Left ventricle myocardium superior (tissue), 1 donor: ENCODE measurements at places on chromosomes 7 and 10. TPM values are rescaled to one million over a fixed set of nuclear protein-coding genes. Genes with fewer than 3 reads are reported as not detected.

DNA sequence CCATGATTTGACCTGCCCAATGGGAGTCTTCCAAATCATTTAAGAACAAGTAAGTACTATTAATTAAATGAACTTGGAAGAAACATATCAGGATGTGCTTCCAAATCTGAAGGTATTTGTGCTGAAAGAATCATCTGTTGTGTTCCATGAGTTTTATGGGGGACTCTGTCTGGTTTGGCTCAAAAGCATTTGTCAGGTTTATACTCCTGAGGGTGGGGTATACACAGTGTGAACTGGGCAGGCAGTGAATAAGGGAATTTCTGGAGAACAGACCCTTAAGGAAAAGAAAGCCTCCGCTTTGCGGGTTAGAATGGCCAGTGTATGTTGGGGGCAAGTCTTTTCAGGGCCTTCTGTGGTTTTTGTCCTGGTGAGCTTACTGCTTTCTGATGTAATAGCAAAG, 29.9 kb downstream of the TCF7L2 start:
- no peak for DNase-seq

DNA sequence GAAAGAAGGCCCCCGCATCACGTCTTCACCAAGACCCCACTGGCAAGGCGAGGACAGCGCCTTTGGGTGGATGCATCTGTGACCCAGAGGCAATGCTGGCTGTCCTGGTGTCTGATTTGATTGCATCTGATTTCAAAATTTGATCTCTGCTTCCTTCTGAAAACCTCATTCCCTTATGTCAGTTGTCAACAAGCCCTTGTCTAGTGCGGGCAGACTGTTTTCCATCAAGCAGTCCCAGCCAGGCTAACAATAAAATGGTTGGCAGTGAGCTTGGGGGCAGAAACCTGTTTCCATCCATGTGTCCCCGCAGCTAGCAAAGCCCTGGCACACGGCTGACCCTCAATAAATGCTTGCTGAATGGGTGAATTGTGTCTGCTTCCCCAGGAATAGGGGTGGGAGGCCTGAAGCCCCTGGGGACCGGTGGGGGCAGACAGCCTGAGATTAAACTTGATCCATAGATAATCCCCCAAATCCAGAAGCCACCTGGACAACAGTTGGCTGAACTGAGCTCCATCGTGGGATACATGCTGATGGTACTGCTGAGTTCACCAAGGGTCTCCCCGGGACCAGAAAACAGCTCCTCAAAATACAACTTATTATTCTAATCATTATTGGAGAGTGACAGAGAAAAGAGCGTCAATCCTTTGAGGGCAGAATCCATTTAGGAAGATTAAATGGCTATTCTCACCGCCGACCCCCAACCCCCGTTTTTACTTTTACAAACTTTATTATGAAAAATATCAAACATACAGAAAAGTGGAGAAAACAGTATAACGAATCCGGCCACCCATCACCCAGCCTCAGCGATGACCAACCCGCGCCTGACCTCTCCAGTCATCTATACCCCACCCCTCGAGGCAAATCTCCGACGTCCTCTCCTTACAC, 912 bp upstream of the DUSP5 start:
- peak; percentile 31 for DNase-seq

GRCh38 chr10:47107007-47107747, 192.8 kb upstream of the GDF10 start:
- no peak for DNase-seq

- no peak for DNase-seq
Observed at GRCh38 chr7:155785536-155785935, 26.7 kb downstream of the SHH start.

Gene CPN1
- total RNA-seq, result not detected
